ENCODE measurements at places on chromosomes 4 and X.

DNA sequence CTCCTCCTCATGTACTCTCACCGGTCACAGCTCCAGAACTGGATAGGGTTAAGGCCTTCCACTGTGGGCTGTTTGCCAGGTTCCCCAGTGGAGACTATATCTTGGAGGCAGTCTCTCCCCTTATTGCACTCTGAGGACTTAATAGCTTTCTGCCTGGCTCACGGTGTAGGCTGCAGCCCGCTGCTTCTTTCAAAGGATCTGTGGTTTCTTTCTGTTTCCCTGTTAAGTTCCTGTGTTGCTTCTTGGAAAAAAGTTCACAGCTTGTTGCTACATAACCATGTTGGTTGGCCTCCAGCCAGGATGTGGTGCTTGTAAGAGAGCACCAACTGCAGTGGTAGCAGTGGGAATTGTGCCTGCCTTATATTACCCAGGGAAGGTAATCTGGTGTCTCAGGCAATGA, 24.9 kb upstream of the ZDHHC15 start:
- peak; percentile 72 for DNase-seq

DNA sequence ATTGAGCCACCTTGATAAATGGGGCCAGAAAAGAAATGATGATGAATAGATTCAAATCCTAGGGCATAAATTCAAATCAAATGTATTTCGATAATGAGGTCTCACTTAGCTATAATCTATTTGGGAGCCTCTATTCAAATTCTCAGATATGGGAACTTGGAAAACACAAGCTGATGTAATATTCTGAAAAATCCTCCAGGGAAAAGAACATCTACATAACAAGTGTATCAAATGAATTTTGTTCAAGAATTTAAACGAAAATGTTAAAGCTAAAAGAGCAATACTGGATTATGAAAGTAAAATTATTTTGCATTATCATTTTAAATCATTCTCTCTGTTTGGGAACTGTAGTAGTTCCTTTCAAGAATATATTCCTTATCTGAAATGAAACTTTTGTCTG, 38.9 kb upstream of the RAP1GDS1 start:
- DNase-seq: no peak

DNA sequence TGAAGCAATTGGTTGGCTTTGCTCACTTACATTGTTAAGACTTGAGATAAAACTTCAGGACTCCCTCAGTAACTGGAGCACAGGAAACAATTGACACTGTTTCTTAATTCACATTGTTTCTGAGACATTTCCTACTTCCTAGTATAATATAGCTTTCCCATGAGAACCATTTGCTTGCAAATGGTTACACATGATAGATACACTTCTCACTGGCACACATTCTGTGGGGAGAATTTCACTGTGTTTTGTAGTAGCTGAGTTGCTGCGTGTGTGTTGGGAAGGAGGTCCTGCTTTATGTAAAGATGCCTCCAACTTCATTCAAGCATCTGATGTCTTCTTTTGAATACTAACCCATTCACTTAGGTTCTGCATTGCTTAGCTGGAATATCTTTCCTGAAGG, 85.3 kb upstream of the SLC4A4 start:
- DNase-seq: no peak

DNA sequence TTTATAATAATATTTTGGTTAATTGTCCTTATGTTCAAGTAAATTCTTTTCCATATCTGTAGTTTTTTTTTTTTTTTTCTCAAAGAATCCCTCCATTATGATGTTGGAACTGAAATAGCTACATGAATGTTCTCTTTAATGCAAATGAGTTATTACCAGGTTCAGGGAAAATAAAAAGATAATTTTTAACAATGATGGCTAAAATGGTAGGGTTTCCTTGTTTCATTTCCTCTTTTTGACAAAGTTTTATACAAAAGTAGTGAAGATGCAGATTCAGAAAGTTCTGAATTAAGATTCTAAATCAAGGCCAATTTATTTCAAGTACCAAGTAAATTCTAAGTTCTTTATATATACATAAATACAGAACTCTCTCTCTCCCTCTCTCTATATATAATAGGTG, 779.0 kb upstream of the INTU start:
- no peak for DNase-seq

GRCh38 chr4:25058796-25059195, 28.1 kb upstream of the LGI2 start:
- no peak for DNase-seq

- no peak for DNase-seq
Observed at GRCh38 chrX:49210406-49210805, 10.4 kb upstream of the SYP start.
